Osteoblast (primary cell): ENCODE measurements at places on chromosomes 12 and 14. TPM values are rescaled to one million over a fixed set of nuclear protein-coding genes. Genes with fewer than 3 reads are reported as not detected.

Gene DTX1
- under 0.01 TPM in 2 replicates for total RNA-seq

- no peaks in the 10 kb centered on the region for H3K27me3 ChIP-seq
- H3K4me3 ChIP-seq: no peak overlapping the region
- peaks cover 11% of the 10 kb centered on the region for H3K36me3 ChIP-seq
- DNase-seq: peak; percentile 68
Observed at GRCh38 chr12:105355752-105356151, 25.3 kb downstream of the C12orf75 start.

DNA sequence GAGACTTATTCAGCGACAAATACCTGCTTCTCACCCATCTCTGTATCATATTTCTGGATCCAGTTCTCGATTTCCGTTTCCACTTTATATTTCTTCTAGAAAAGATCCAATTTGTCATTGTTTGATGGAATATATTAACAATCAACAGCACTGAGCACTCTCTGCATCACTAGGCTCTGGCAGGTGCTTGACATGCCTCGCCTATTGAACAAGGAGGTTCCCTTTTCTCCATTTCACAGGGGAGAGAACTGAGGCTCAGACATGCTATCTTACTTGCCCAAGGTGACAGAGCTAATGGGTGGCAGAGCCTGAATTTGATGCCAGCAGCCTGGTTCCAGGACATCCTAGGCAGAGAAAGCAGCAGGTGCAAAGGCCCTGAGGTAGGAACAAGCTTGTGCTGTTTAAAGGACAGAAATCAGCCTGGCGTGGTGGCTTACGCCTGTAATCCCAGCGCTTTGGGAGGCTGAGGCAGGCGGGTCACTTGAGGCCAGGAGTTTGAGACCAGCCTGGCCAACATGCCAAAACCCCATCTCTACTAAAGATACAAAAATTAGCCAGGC, 12.1 kb downstream of the RITA1 start:
- no peaks in the 10 kb centered on the region for H3K36me3 ChIP-seq
- H3K4me3 ChIP-seq: no peak overlapping the region
- H3K4me1 ChIP-seq: peaks cover 25% of the 10 kb centered on the region
- no peak overlapping the region for H3K27ac ChIP-seq
- no peaks in the 10 kb centered on the region for H3K27me3 ChIP-seq

DNA sequence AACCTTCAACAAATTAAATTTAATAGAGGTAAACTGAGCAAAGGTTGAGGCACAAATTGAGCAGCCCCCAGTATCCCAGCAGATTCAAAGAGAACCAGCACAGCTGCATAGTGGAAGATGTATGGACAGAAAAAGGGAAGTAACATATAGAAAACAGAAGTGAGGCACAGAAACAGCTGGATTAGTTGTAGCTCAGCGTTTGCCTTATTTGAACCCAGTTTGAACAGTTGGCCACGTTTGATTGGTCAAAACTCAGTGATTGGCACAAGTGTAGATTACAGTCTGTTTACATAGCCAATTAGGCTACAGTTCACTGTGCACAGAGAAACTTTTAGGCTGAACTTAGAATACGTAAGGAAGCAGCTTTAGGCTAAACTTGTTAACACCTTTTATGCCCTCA, 315.5 kb downstream of the RMST start:
- H3K27me3 ChIP-seq: no peaks in the 10 kb centered on the region
- H3K36me3 ChIP-seq: no peaks in the 10 kb centered on the region
- DNase-seq: no peak
- H3K4me3 ChIP-seq: no peak overlapping the region
- no peak overlapping the region for H3K27ac ChIP-seq
- H3K4me1 ChIP-seq: no peaks in the 10 kb centered on the region

- no peaks in the 10 kb centered on the region for H3K4me1 ChIP-seq
- H3K27me3 ChIP-seq: no peaks in the 10 kb centered on the region
- no peak overlapping the region for H3K27ac ChIP-seq
- no peak overlapping the region for H3K4me3 ChIP-seq
Observed at GRCh38 chr12:4356041-4356327, 23.5 kb downstream of the FGF23 start.

GRCh38 chr14:61150851-61151250, 130.3 kb downstream of the TMEM30B start:
- H3K27ac ChIP-seq: peak overlapping the region; percentile 31
- H3K4me1 ChIP-seq: peaks cover 58% of the 10 kb centered on the region
- no peak for DNase-seq
- H3K4me3 ChIP-seq: no peak overlapping the region
- no peaks in the 10 kb centered on the region for H3K36me3 ChIP-seq
- no peaks in the 10 kb centered on the region for H3K27me3 ChIP-seq
